ENCODE measurements at places on chromosomes 1 and 21. TPM values are rescaled to one million over a fixed set of nuclear protein-coding genes. Genes with fewer than 3 reads are reported as not detected.

Gene CACNA1E
- 0.27 TPM for total RNA-seq

Gene GJA9
- total RNA-seq = not detected

Gene OR2T35
- total RNA-seq = not detected

DNA sequence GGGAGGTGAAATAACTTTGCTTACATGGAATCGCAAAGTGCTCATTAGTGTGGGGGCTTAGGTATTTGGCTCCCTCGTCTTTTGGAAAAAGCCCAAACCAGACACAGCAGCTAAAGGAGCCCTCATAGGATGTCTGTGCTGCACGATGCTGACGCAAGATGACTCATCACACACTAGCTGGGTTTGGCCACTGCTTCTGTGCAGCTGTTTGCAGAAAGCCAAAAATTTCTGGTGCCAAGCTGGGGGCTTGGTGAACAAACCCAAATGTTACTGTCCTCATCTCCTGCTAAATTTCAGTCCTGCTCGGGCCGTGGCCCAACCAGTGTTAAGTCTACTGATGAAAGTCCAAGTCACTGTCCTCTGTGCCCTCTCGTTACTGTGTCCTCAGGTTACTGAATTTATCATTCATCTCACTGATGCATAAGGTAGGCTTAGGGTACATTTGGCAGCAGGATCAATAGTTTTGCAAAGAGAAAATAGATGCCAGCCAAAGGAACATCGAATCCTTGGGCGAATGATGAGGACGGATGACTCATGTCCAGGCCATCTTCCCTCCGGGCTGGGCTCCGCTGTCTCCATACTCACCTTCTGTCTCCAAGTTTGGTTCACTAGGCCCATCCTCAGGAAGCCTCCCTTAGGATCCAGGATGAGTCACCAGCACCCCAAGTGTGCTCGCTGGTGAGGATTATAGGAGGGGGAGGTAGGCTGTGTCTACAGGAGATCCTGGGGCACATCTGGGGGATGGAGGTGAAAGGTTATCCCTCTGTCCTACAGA, 177.7 kb downstream of the ADSS2 start:
- DNase-seq = no peak

- peak; percentile 53 for DNase-seq
These were observed 24.9 kb downstream of the NID1 start for GRCh38 chr1:236039740-236040685.

DNA sequence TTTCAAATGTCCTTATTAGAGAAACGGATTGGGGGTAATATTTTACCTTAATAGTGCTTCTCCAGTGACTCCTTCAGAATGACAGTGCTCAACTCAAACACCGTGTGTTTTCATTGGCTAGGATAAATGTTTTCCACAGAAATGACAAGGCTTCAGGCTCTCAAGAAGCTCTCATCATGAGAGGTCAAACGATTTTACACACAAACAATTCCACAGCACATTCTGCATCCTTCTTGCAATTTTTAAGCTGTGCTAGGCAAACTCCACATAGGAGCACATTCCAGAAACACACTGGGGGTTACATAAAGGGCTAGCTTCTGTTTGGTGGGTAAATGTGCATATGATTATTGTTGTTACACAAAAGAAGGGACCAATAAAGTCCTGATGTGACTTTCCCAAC, 75.5 kb upstream of the IPO9 start:
- no peak for DNase-seq

DNA sequence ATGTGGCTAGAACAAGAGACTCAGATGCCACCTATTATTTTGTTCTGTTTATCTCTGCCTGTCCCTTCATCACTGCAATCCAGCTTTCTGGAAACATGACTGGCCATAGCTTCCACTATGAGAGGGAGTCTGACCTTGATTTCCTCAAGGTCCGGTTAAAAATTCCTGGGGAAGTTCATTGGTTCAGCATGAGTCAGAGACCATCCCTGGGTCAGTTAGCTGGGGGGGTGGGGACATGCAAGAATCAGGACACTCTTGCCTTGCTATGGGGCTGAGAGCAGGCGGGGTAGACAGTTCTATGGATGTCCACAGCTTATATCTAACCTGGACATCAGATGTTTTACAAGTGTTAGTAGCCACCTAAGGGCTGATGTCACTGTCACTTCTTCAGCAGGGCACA, 81.1 kb downstream of the TENT5C start:
- DNase-seq = no peak

Measured in lower lobe of right lung (tissue), 2 donors.